ENCODE measurements at places on chromosomes 3 and 15.

- no peak for DNase-seq
These were observed 11.2 kb upstream of the CPNE9 start for GRCh38 chr3:9692416-9692815.

DNA sequence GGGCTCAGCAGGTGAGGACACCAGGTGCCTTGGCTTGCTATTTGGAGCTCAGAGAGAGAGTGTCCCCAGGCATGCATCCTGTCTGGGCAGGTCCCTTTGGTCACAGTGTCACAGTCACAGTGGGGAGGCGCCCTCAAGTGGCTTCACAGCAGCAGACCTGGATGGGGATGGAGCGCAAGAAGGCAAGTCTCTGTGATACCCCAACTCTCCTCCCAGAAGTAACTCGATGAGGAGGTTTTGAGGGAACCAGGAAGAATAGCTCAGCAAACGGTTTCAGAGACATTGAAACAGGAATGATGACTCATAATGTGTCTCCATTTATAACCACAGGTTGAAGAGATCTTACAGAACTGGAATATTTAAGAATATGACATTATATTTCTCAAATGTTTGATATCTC, 66.5 kb upstream of the SH3GL3 start:
- no peak for DNase-seq

DNA sequence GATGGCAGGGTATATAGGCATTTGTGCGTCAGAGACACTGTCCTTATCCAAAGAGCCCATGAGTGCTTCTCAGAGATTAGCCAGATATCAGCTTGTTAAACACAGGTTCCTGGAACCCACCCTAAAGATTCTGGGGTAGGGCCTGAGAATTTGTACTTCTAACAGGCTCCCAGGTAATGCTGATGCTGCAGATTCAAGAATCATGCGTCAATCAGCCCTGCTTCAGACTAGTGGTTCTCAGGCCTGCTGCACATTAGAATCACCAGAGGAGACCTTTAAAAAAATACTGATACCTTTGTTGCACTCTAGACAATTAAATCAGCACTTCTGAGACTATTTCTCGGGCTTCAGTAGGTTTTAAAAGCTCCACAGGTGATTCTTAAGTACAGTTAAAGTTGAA, 369.5 kb downstream of the MFSD1 start:
- no peak for DNase-seq

DNA sequence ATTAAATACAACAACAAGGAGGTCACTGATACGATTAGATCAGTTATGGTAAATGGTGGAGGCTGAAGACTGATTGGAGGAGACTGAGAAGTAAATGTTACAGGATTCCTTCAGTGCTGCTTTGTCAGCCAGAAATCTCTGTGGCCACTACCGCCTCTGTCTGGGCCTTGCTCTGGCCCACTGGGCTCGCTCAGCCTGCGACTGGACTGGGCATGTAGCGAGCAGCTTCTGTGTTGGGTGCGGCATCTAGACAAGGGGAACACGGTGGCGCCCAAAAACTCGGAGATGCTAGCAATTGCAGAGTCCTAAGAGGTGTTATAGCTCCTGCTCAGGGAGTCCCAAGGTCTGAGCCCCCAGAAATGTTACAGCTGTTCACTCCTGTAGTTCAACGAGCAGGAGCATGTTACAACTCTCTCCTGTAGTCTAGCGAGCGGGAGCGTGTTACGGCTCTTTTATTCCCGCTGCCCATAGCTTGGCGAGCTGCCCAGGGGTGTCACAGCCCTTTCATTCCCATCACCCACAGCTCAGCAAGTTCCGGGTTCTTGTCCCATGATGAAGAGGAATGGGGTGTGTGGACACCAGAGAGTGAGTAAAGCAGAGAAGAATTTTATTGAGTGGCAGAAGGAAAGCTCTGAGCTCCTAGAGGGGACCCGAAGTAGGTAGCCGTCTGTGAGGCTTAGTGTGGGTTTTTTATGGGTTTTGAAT, 24.7 kb downstream of the SLC15A2 start:
- DNase-seq: no peak

GRCh38 chr15:79513940-79514339, 81.8 kb downstream of the MINAR1 start:
- DNase-seq: no peak

GRCh38 chr15:91942720-91943394, 89.3 kb downstream of the SLCO3A1 start:
- peak; percentile 37 for DNase-seq

GRCh38 chr3:97810779-97811390, 10.9 kb upstream of the CRYBG3 start:
- DNase-seq: peak; percentile 29

GRCh38 chr3:4083225-4084015, 219.7 kb upstream of the SETMAR start:
- DNase-seq: no peak

GRCh38 chr15:84609818-84610525, 9.2 kb downstream of the ZSCAN2 start:
- DNase-seq: no peak

- no peak for DNase-seq
These were observed 630.9 kb upstream of the TBL1XR1 start for GRCh38 chr3:177828208-177828565.

DNA sequence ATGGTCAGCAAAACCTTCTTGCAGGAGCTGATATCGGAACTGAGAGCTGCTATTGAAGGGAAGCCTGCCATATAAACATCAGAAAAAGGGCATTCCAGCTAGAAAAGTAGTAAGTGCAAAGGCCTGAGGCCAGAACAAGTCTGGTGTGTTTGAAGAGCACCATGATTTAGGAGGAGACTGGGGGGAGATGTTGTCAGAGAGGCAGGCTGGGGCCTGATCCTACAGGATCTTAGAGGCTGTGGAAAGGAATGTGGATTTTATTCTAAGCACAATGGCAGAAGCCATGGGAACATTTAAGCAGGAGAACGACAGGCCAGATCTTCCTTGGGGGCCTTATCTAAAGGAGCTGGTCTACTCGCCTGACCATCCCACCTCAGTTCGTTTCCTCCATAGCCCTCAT, 5.1 kb upstream of the MUC13 start:
- DNase-seq: no peak

- no peak for DNase-seq
These were observed 698 bp downstream of the IL1RAP start for GRCh38 chr3:190514413-190515153.

- DNase-seq: no peak
These were observed 65.9 kb upstream of the ACTC1 start for GRCh38 chr15:34861214-34861613.

GRCh38 chr3:69566275-69566674, 173.0 kb upstream of the MITF start:
- DNase-seq: no peak

GRCh38 chr3:56145410-56145809, 322.9 kb downstream of the ERC2 start:
- no peak for DNase-seq

DNA sequence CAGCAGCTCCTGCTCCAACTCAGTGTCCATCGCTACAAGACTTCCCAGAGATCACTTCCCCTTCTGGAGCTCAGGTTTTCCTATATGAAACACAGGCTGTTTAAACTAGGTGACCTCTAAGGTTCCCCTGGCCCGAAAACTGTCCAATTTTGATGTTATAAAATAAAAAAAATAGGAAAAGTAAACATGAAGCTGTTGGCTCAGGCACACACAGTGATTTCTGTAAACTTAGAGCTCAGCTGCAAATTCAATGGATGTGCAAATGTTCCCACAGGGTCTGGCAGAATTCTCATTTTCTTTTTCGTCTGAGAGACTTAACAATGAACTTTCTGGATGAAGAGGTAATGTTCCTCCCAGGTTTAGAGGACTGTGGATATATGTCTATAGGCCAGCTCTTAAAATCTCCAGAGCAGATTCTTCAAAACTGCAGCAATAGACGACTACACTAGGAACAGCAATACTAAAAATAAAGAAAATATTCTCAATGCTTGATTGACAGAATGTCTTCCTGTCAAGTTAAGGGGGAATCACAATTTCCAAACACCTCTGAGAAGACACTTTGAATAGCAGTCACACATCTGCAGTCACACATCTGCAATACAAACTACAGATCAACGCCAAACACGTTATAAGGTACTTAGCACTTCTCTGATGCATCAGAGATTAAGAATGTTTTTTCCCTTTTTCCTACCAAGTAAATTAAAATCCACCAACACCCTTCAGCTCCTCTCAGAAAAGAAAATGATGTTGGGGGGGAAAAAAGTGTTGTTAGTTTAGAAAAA, 2.8 kb downstream of the NUP210 start:
- DNase-seq: no peak

DNA sequence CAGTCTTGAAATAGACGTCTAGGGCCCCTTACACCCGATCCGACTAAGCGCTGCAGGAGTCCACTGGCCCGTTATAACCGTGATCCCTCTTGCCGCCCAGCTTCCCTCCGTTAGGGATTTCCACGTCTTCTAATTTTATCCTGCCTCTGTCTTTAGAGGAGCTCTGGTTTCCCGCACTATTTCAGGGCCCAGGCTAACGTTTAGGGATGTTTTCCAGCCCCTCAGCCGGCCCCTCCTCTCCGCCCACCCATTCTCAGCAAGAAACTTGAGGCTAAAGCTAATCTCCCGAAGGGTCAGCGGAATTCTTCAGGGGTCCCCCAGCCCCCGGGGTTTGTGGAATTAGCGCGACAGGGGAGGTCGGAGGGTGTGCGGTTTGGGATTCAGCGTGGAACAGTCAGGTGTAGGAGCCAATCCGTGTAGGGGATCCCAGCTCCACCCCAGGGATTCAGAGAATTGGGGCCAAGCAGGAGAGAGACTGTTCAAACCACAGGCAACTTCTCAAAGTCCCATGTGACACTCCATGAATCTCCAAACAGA, 1.6 kb downstream of the PTX3 start:
- DNase-seq: no peak

DNA sequence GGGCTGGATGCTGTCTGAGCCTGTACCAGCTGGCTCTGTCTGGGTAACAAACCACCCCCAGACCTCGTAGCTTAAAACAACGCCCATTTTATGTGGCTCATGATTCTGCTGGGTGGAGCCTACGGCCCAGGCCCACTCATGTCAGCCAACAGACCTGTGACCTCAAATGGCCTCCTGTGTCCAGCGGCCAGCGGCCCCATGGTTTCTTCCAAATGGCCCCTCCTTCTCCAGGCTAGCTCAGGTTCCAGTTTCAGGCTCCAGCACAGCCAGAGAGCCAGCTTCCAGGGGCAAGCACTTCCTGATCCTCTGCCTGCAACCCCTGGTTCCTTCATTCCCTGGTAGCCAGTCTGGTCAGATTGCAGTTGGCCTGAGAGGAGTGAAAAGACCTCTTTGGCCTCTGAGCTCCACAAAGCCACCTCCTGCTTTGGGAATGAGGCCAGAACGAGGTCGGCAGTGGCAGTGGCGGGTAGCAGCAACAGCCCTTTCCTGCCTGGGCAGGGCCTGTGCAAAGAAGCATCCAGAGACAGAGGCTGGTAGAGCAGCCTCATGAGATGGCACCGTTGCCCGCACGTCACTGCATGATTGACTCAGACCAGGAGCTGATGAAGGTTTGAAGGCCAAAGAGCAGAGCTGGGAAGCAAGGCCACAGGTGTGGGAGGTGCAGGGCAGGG, 21.0 kb upstream of the PLXNA1 start:
- no peak for DNase-seq

- no peak for DNase-seq
These were observed 76.4 kb upstream of the MFGE8 start for GRCh38 chr15:88989578-88989977.

DNA sequence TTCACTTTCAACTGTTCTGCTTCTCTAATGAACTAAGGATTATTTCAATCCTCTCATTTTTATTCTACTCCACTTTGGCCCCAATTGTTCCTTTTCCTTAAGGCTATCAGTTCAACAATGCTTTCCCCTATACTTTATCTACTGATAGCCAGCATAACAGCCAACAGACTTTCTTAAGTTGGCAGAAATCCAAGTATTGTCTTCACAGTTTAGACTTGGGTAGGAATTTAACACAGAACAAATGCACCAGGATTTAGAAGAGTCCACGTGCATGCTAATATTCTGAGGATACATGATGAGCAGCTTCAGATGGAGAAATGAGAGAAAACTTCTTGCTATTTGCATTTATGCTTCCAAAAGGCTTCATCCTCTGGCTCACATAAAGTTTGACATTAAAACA, 54.8 kb downstream of the FBN1 start:
- no peak for DNase-seq

DNA sequence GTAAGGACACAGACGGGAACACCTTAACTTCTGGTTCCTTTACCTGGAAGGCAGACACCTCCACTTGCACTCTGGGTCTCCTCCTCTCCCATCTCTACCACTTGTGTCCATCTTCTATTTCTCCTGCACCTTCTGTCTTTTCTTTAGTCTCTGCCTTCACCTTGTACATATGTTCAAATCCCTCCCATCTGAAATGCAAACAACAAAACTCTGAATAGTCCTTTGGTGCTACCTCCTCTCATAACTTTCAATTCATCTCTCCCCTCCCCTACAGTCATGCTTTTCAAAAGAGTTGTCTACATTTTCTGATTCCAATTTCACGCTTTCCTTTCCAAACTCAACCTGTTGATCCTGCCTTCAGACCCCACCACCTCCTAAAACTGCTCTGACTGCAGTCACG, 5.3 kb upstream of the CRABP1 start:
- no peak for DNase-seq

- no peak for DNase-seq
These were observed 39.4 kb upstream of the APEH start for GRCh38 chr3:49634736-49635135.

GRCh38 chr3:125025642-125026041, 30.2 kb downstream of the HEG1 start:
- no peak for DNase-seq

- DNase-seq: peak; percentile 82
These were observed 53.8 kb downstream of the HMG20A start for GRCh38 chr15:77474310-77474988.

- DNase-seq: no peak
These were observed 38.1 kb downstream of the MFSD1 start for GRCh38 chr3:158839966-158840365.

DNA sequence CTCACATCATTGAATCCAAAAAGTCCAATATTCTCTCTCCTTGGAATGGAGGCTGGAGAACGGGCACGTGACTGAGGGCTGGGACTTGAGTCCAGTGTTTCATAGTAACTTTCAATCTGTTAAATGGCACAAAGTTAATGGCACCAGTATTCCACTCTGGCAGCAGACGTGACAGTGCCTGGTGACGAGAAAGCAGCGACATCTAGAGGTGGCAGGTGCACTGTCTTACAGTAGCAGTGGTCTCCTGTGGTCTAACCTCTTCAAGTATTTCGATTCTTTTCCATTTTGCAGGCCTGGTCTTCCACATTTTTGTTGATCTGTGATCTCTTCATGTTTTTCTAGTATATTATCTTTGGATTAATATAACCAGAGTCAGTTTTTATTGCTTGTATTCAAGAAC, 107.1 kb downstream of the OXSM start:
- DNase-seq: peak; percentile 6
